Naive thymus-derived CD8-positive, alpha-beta T cell (primary cell): ENCODE measurements at places on chromosomes 12 and 14.

GRCh38 chr14:72974661-72975060 lies 48.4 kb downstream of the DCAF4 start:
- no peak for DNase-seq

- DNase-seq, result no peak
These were observed 208.4 kb downstream of the PPM1H start for GRCh38 chr12:62726471-62726980.

GRCh38 chr14:103881268-103882201 lies 34.2 kb upstream of the PPP1R13B start:
- no peak for DNase-seq

- no peak for DNase-seq
These were observed 275.2 kb upstream of the CRY1 start for GRCh38 chr12:107368586-107368985.

DNA sequence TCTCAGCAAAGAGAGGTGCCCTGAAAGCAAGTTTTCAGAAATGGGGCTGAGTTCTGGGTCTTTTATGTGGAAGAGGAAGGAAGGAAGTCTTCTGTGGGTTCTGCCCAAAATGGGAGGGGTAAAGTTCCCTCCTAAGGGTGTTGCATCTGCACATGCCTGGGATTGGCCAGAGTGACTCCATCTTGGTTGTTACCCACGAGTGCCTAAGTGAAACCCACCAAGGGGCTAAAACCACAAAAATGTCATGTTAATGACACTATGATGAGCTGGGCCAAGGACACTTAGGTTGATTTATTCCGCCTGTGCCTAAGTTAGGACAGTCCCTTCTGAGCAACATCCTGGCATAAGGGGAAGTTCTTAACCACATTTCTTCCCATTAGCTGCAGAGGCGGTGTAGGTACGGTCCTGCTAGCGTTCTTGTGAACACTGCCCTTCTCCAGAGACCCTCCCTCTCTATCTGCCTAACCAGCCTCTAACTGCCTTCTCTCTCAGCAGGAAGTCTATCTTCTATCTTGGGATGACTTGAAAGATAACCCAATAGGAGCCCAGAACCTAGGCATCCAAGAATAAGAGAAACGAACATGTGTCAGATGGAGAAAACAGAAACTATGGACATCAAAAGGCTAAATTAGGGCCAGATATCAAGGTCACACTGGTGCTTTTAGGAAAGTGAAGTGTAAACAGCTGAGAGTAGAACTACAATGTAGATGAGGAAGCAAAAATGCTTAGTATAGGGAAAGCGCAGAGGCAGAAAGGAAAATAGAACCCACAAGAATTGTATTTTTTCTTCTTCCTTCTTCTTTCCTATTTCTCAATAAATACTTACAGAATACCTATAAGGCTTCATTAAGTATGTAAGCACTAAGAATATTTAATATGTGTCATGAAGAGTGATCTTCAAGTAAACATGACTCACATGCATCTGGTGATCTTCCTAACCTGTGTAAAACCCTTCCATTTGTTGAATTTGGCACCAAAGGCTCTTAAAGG lies 104.2 kb upstream of the AMN1 start:
- peak; percentile 28 for DNase-seq
